Cerebellar nuclear complex (tissue), 1 donor: ENCODE measurements at places on chromosomes 1 and 21.

DNA sequence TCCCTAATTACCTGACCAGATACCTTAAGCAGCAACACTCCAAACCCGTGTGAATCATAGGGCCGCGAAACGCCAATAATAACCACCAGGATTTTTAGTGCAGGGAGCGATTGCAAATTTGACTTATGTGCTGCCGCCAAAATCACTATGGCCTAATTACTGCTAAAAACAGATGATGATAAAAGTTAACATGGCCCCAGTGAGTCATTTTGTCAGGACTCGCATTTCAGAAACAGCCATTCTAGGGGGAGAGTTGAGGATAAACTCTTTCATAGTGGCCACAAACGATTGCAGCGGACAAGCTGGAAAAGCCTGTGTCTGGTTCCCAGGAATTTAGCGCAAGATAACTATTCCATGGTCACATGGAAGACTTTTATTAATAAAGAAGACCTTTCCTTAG lies 103.4 kb downstream of the HLX start:
- DNase-seq, result no peak

DNA sequence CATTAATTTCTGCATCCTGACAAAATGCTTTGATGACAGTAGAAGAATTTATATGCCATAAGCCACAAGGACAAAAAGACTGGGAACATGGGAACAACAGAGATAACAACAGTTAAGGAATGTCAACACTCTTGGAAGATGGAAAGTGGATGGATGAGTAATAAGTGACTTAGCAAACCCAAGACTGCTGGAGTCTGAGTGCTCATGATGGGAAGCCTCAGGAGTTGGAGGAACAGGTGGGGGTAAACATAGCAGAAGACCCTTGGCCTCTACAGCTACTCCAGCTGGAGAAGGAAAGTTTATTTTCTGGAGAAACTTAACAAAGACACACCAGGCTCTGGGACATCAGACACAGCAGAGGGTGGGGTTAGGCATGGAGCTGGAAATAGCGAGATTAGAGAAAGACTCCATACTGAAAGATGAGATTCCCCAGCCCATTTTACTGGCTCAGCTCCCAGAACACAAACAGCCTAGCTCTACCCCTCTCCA lies 13.6 kb downstream of the G0S2 start:
- DNase-seq, result no peak

- DNase-seq, result no peak
These were observed 11.5 kb downstream of the RO60 start for GRCh38 chr1:193070942-193071341.

- DNase-seq, result no peak
These were observed 9.7 kb downstream of the KDF1 start for GRCh38 chr1:26950602-26951001.

GRCh38 chr1:20194757-20195461 lies 8.6 kb upstream of the PLA2G2C start:
- no peak for DNase-seq

DNA sequence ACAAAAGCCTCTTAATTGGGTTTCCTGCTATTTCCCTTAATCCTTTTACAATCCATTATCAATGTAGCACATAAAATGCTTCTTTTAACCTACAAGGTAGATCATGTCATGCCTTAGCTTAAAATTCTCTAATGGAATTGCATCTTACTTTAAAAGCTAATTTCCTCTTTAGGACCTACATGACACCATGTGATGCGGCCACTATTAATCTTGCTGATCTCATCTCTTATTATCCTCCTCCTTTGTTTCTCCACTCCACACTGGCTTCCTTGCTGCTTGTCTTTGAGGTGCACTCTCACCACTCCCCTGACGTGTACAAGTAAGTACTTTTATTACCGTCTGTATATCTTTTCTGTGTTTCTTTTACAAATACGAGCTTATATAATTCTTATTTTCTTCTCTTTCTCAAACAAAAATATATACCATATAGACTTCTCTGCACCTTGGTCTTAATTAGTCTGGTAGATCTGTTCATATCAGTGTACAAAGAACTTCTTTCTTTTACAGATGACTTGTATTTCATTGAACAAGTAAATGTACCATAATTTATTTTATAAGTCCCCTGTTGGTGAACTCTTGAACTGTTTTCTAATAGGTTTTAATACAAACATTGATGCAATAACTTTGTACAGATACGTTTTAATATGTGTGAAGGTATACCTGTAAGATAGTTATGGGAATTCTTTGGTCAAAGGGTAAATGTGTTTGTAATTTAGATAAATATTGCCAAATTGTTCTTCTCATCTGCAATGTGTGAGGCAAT lies 28.2 kb downstream of the GPR88 start:
- DNase-seq, result no peak

- DNase-seq, result no peak
These were observed 36.1 kb downstream of the ACTA1 start for GRCh38 chr1:229397762-229398161.

- DNase-seq, result no peak
These were observed 99.8 kb upstream of the PRMT6 start for GRCh38 chr1:106956721-106957120.

- DNase-seq, result no peak
These were observed 11.6 kb upstream of the EPB41 start for GRCh38 chr1:28902738-28903137.

DNA sequence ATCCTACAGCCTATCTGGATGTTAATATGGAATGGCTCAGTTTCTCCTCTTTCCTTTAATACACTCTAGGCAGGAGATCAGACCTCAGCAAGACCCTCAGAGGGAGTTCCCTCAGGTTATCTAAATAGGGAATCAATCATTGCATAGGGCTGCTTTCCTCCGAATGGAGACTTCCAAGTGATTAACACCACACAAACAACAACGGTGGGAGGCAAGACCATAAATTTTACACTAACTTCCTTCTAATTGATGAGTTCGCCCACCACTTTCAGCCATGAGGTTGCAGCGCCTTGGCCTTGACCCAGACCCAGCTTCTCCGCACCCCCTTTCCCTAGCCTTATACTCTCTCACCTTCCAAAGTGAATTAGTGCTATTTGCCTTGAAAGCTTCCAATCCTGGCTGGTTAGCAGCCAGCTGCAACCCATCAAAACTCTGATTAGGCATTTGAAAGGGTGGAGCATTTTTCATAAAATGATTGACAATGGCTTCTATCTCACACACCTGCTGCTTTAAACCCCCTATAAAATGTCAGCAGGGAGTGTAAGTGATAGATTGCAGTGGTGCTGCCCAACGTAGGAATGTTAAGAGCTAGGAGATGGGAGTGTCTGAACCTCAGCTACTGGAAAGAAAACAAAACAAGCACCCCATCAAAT lies 534.9 kb upstream of the USP24 start:
- DNase-seq, result no peak

DNA sequence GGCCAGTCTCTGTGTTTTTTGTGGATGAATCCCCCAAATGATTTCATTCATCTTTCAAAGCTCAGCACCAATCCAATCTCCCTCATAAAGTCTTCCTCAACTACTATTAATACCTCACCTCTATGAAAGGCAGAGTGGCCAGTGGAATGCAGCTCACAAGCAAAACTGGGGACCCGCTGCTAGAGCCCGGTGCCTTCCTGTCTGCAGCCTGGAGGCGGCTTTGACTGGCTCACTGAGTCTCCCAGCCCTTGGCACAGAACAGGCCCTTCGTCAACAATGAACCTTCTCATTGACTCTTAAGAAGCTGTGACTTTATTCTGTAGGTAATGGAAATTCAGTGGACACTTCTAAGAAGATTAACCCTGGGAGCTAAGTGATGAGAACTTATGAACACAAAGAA lies 86.8 kb upstream of the RAB4A start:
- no peak for DNase-seq

GRCh38 chr1:94045465-94046056 lies 75.4 kb downstream of the ABCA4 start:
- DNase-seq, result no peak

GRCh38 chr1:1540090-1540817 lies at the start of gene TMEM240:
Gene TMEM240, minus strand, starts transcription at chr1:1540624. Its CDS starts 278 bp downstream, at chr1:1540346.
- DNase-seq, result no peak

- DNase-seq, result no peak
These were observed 36.5 kb upstream of the DNASE2B start for GRCh38 chr1:84361796-84362195.

GRCh38 chr1:151311011-151311410 lies 16.2 kb downstream of the PI4KB start:
- no peak for DNase-seq

DNA sequence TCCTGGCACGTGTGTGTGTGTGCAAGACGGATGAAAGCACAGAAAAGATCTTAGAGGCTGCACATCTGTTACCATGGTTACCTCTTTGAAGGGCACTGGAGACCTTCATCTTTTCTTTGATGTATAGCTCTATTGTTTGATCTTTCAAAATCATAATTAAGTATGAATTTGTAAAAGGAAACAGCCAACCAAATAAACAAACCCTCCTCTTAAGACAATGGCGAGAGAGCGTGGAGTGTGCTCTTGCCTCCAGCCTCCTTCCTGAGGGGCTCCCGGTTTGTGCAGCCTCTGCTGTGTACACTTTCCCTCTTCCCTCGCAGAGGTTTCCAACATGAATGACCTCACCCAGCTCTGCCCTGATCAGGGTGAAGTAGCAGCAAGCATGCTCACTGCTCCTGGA lies 27.9 kb downstream of the CACNA1S start:
- DNase-seq, result no peak

GRCh38 chr21:44510508-44511218 lies 29.3 kb downstream of the KRTAP10-1 start:
- no peak for DNase-seq

GRCh38 chr1:199336745-199337640 lies 690.5 kb upstream of the NR5A2 start:
- no peak for DNase-seq

DNA sequence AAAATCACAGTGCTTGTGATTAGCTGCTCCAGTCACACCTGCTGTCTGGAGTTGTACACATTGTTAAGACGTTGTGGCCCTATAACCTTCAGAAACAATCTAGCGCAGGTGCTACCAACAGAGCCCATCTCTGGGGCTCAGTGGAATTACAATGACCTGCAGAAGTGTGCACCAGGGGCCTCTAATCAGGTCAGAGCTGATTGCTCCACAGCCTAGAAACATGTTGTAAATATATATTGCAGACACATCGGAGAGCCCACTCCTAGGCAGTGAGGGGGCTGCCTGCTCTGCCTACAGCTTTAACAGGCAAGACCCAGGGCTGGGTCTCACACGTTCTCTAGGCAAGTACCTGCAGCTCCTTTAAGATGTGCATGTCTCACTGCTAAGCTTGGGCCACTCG lies 302.0 kb downstream of the SIPA1L2 start:
- DNase-seq, result no peak

- no peak for DNase-seq
These were observed 76.2 kb upstream of the RGS4 start for GRCh38 chr1:162992945-162993344.

DNA sequence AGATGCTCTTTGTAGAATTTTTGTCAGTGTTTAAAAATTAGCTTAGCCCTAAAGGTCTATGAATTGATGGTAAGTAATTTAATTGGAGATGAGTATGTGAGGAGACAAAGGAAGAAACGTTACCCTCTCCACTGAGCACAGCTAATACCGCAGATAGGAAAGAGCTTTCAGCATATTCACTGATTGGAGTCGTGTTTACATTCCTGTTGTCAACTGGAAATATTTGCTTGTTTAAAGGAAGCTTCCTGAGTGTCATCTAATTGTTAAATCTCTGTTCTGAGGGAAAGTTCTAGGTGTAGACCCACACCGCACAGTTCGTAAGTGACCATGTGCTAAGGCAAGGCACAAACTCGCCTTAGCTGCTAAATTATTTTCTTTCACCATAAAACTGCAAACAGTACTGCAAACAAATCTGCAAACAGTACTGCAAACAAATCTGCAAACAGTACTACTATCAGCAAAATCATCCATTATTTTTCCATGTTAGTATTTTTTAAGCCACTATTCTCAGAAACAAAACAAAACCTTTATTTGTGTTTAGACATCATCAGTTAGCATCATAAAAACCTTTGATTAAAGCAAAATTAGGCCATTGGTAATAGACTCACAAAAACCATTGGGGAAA lies 32.6 kb downstream of the TOMM20 start:
- DNase-seq, result no peak

DNA sequence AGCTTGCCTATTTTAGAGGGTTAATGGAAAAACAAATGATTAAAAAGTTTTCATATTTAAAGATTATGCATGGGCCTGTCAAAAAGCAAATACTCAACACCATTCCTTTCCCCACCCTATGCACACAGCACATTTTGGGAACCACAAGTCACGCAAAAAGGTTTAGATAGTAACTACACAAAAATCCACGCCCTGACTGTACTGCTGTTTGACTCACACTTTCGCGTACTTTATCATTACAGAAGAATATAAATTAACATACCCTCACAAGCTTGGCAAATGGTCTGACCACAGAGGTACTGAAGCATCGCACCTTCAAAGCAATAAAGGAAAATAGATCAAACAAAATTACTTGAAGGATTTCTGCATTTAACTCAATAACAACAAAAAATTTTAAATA lies 1.4 kb downstream of the ATP5PO start:
- DNase-seq, result no peak

GRCh38 chr1:161502641-161503393 lies 2.4 kb upstream of the FCGR2A start:
- no peak for DNase-seq

DNA sequence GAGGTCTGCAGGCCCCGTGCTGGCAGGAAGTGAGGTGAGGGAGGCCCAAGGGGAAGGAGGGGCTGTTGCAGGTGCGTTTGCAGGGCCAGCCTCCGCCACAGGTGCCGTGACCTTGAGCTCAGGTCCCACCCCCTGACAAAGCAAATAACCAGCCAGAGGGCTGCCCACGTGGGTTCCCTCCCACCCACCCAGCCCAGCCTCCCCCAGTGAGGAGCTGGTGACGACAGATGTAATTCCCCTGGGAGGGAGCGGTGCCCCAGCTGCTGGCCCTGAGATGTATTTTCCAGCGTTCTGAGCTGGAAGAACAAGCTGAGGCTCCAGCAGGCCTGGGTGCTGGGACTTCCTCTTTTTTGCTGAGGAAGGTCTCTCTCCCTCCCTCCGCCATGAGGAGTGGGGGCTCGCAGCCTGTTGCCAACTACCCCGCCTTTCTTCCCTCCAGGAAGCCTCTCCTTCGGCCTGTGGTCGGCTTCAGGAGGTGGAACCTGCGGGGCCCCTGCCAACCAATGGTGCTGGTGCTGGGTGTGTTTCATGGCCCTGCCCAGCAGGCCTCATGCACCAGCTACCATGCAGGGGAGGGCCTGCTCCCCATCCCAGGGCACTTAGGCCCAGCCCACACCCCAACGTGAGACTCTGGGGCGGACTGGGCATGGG lies 153.2 kb downstream of the PRDM16 start:
- DNase-seq, result no peak

DNA sequence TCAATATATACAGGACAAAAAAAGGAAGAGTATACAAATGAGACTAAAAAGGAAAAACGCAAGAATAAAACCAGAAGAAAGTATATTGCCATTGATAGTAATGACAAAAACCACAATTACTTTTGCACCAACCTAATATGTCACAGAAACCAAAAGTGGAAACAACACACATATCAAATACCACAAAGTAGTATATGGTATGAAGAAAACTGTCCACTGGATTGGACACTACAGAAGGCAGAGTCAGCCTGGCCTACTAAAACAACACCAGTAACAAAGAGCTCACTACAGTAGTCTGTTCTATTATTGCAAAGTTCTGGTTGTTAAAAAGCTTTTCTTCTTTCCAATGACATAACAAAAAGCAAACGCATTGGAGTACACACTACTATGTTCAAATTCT lies 17.7 kb downstream of the TESK2 start:
- DNase-seq, result no peak

- DNase-seq, result no peak
These were observed 55.3 kb downstream of the SETD4 start for GRCh38 chr21:36005018-36005417.

- DNase-seq, result no peak
These were observed 27.8 kb upstream of the HYI start for GRCh38 chr1:43481491-43481890.
